Activated CD4-positive, alpha-beta memory T cell treated with anti-CD3 and anti-CD28 coated beads, Interleukin-2, amount 10 ng/mL, durations not matched to agents 7 days and 5 days (primary cell): ENCODE measurements at places on chromosomes 16 and 17.

GRCh38 chr17:863880-864279 lies 81.7 kb downstream of the MRM3 start:
- DNase-seq, result no peak

- no peak for DNase-seq
These were observed 303.7 kb upstream of the PMFBP1 start for GRCh38 chr16:72475688-72476087.

DNA sequence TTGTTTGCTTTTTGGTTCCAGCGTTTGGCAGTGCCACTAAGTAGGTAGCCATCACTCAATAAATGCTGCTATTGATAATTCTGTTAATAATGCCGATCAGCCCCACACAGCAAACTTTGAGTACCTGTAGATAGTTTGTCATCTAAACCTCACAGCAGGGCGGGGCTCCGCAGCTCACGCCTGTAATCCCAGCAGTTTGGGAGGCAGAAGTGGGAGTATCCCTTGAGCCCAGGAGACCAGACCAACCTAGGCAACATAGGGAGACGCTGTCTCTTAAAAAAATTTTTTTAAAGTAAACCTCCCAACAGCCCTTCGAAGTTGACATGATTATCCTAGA lies 1.6 kb downstream of the BFAR start:
- DNase-seq, result no peak

DNA sequence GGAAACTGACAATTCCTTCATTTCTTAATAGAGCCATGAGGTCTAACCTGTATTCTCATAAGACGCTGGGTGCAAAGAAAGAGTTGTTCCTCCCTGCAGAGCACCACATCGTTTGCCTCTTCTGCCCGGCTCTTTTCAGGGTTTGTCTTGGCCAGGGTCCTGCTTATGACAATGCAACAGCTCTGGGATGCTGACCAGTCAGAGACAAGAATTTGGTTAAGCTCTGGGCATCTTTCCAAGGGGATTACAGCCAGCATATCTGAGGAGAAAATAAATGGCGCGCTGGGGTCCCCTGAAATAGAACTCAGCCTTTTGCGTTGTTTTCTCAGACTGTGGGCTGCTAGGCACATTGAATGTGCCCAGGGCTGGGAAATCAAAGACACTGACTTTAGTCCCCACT lies 128.6 kb downstream of the SHISA6 start:
- DNase-seq, result no peak

DNA sequence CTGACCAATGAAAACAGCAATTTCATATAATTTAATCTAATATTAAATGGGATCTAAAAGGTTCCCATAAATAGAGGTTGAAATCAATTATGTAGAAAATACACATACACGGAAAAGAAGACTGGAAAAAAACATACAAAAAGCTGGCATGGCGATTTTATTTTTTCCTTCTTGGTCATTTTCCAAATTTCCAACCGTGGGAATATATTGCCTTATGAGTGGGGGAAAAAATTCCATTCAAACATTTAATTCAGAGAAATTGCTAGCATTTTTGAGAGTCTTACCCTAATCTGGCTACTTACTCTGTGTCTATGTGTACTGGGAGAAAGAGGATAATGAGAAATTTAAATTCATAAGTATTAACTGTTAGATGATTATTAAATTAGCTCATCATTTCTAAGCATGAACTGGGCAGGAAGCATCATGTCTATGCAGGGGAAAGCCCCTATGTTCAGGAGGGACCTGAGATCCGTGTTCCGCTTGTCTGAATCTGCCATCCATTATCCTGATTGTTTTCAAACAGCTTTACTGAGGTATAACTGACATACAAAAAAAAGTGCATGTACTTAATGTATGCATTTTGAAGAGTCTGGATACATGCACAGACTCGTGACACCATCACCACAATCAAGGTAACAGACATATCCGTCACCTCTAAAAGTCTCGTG lies 145.2 kb downstream of the XYLT1 start:
- DNase-seq, result no peak

GRCh38 chr16:74019612-74020011 lies 277.0 kb upstream of the PSMD7 start:
- no peak for DNase-seq

DNA sequence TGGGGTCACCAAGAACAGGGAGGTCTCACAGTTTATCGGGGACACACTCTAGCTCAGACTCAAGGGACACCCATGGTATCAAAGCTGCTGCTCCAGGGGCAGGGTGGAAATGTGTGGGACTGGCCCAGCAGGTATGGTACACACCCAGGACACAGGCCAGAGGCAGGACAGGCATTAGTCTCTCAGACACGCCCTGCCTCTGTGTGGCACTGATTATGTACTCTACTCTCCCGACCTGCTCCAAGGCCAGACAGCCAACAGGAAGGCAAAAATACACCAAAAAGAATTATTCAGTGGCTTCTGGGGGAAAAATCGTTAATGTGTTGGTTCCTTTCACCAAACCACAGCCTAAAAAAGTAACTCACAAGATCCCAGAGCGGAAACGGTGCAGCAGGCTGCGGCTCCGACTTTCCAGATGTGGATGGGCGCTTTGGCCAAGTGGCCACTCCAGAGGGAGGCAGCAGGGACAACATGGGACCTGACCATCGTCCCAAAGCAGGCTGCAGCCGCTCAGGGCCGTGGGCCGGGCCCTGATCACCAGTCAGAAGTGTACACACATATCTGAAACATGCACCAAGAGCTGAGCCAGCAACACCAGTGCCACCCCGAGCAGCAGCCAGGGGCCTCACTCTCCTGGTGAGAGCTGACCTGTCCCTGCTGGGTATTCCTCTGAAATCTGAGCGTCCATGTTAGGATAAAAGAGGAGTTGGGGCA lies 1.0 kb upstream of the SIRT7 start:
- DNase-seq, result no peak

- DNase-seq, result peak; percentile 34
These were observed 880 bp downstream of the SARM1 start for GRCh38 chr17:28372203-28372944.

DNA sequence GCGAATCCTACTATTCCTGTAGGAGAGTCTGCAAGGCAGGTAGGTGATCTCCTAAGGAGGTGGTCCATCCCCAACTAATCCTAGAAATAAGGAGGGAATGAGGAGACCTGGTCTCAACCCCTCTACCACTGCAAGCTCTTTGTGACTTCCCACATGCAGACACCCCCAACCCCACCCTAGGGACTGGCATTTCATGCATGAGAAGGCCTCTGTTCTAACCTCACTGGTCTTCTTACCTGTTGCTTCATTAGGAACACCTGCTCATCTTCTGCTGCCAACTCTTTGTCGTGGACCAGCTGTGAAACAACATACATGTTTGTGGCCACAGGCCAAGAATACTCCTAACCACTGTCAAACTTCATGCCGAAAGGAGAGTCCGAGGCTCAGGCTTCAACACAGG lies 22.6 kb downstream of the DYNC1LI2 start:
- no peak for DNase-seq

DNA sequence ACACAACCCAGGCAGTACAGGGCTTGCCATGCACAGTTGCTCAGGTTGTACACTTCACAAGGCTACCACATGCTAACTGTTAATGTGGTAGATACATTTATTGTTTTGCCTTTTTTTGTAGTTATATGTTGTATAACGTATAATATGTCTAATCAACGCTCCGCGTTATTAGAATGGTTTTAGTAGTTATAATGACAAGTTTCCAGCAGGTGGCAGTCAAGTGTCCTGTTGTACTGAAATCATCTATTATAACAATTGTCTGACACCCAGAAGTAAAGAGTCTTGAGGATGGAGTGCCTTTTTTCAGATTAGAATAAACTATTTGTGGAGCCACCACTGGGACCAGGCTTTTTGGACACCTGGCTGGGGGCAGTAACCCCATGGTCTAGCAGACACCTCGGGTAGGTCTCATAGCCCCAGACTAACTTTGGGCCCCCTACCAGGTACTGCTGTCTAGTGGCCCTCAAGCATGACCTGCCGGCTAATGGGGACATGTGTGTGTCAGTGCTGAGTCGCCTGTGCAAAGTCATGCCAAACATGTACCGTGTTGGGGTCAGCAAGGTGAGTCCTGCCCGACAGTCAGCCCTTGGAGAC lies 32.8 kb downstream of the MYO15A start:
- DNase-seq, result peak; percentile 30

GRCh38 chr17:40209404-40210093 lies 9.6 kb upstream of the WIPF2 start:
- no peak for DNase-seq

- no peak for DNase-seq
These were observed 462.9 kb upstream of the ASIC2 start for GRCh38 chr17:33756021-33756420.

GRCh38 chr16:27894386-27894785 lies 169.1 kb downstream of the GSG1L start:
- DNase-seq, result no peak

DNA sequence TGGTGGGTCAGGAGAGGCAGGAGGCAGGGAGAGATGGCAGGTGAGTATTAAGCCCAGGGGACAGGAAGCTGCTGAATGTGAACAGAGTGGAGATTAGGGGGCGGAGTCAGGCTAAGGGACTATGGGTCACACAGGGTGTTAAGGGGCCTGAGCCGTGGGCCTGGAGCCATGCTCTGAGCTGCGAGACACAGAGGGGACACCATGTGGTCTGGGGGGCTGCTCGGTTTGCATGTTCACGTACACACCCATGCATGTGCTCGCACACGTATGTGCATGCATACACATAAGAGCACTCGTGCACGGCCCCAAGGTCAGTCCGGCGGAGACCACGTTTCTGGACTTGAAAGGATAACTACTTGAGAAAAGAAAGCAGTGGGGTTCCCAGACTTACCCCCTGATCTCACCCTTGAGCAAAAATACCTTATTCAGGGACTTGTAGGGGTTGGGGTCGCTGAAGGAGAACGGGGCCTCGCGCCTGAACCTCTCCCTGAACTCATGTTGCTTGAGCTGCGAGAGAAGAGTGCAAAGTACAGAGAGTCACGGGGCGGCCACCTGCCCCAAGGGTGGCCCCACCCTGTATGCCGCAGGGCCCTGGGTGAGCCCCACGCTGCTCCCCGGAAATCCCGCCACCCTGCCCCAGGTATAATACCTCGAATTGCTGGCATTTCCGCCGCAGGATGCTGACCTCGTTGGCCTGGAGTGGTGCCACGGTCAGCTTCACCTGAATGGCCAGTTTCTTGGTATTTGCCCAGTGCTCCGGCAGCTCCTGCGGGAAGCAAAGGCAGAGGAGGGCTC lies 50.8 kb downstream of the DNAH17 start:
- no peak for DNase-seq

DNA sequence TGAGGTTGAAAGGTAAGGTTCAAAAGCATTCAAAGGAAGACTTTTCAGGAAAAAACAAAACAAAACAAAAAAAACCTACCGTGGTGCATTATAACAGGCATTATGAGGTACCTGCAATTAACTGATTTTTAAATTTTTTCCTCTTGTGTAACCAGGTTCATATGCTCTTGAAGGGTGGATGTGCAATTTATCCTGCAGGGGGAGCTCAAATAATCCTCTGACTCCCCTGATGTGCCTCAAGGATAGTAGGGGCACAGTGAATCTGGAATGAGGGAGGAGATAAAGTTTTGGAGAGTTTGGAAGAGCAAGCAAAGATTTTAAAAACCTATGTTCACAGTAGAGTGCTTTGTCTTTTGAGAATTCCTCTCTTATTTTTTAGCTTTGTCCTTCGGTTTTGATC lies 1349.4 kb downstream of the CDH8 start:
- no peak for DNase-seq

- DNase-seq, result no peak
These were observed 9.7 kb downstream of the ENPP7 start for GRCh38 chr17:79740413-79740812.
